ENCODE measurements at places on chromosomes 16 and 17.

DNA sequence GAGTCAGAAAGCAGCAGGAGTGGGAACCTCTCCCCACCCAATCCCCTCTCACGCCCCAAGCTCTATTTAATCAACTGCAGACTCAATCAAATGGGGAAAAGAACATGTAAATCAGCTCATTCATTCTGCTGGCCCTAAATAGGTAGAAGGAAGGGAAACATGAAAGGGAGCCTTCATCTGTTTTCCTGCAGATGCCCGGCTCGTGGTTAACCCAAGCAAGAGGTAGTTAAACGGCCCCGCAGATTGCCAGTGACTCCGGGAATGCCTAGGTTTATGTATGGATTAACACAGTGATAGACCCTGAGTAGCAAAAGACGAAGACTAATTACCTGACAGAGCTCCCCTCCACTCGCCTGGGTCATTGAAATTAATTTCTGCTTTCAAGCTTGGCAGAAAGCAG lies 542.0 kb downstream of the WWOX start:
- DNase-seq = no peak

DNA sequence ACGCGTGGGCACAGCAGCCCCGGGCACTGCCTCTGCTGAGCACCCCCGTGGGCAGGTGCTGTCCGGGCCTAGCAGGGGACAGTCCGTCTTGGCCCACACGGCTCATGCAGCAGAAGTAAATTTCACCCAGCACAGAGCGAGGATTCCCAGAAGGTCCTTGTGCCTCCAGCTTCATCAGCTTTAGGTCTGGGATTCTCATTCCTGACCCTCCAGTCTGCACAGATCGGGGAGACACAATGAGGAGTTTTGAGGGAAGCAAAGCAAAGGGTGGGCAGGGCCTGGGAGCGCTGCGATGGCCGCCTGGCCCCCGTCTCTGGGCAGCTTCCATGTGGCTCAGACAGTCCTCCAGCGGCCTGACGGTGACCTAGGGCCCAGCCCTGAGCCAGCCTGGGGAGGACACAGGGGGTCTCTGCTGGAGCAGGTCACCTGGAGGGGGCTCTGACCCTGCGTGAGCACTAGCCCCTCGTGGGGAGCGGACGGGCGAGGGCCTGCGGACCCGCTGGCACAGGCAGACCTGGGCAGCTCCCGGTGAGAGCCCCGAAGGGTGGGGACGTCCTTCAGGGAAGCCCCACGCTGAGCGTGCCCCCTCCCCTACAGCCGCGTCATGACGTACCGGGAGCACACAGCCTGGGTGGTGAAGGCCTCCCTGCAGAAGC lies 30.7 kb upstream of the CHMP6 start:
- DNase-seq = no peak

DNA sequence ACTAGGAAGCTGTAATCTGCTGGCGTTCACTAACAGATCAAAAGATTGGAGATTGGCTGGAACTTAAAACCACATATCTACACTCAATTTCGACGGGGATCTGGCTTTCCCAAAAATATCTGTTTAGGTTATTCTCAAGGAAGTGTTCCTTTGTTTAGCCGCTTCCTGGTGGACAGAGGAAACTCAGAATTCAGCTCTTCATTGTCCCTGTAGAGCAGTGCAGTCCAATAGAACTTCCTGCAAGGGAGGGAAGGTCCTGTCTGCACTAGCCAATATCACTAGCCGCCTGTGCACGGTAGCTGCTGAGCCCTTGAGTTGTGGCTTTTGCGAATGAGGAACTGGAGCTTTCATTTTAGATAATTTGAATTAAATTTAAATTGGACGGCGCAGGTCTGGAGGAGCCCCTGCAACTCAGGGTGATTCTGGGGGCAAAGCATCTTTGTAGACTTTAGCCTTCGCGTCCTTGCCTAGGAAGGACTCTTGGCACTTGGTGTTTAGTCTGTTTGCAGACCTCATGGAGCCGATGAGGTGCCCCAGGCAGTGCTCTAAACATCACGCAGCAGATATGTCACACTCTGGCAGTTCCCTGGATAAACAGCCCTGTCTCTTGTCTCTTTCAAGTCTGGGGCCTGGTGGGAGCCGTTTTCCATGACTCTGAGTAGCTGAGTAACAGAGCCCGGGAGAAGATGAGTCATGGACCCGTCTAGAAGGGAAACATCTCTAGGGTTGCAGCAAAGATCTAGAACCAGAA lies 122.2 kb downstream of the CCDC182 start:
- peak; percentile 64 for DNase-seq

GRCh38 chr17:9893411-9894012 lies 11.6 kb downstream of the RCVRN start:
- no peak for DNase-seq

Data from germinal center (tissue), 1 donor.